Hematopoietic multipotent progenitor cell treated with erythropoietin and hydrocortisone succinate and interleukin-3 and kit ligand, for 4 days (in vitro differentiated cells): ENCODE measurements at places on chromosomes 5 and 9.

DNA sequence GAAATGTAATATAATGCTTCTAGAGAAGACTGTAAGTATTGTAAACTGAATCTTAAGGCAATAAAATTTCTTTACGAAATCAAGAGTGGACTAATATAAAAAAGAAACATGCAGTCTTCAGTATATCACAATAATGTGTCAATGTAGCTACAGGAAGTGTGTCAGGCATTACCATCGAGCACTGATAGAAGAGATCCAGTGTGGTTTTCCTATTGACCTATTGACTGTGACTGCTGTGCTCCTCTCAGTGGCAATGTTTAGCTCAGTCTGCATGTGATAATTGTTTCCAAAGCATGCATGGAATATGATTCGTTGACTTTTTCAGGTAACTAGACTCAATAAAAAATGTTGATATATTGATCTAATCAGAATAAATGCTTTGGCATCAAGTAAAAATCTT lies 20.3 kb upstream of the PCSK1 start:
- DNase-seq = no peak

- no peak for DNase-seq
Measured at GRCh38 chr9:128825923-128826700, 3.5 kb downstream of the SPOUT1 start.

DNA sequence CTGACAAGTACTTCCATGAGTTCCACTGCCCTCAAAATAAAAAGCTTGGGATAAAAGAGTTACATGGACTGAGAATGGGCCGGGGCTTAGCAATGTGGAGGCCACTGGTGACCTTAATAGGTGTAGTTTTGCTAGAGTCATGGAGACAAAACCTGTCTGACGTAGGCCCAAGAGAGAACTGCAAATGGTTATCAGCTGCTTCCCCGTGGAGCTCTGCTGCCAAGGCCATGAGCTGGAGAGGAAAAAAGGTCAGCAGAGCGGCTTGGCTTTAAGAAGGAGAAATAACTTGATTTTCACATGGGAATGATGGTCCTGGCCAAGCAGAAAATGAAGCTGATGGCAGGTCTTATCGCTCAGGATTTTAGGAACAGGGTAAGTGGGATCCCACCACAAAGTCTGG lies 3.7 kb upstream of the SURF6 start:
- DNase-seq = no peak

DNA sequence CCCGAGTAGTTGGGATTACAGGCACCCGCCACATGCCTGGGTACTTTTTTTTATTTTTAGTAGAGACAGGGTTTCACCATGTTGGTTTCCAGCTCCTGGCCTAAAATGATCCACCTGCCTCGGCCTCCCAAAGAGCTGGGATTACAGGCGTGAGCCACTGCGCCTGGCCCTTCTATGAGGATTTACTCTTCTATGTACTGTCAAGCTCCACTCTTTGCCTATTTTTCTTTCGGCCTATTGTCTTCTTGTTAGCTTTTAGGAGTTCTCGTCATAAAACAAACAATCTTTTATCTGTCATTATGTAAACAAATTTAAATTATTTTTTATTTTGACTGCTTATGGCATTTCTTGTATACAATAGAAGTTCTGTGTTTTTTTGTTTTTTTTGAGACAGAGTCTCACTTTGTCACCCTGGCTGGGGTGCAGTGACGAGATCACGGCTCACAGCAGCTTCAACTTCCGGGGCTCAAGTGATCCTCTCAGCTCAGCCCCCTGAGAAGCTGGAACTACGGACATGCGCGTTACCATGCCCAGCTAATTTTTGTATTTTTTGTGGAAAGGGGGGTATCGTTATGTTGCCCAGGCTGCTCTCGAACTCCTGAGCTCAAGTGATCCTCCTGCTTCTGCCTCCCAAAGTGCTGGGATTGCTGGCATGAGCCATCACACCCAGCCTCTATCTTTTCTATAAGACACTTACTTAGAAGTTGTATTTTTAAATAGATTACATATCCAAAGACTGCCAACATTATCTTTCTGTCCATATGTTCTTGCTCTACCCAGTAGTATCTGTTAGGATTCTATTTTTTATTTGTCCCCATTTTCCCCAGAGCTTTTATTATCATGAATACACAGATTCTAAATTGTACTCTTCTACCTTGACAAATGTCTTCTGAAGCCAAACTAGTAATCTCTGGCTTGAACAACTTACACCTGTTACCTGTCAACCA lies 29.2 kb downstream of the CSNK1A1 start:
- DNase-seq = peak; percentile 50

GRCh38 chr9:38339087-38339486 lies 53.4 kb upstream of the ALDH1B1 start:
- DNase-seq = peak; percentile 42

DNA sequence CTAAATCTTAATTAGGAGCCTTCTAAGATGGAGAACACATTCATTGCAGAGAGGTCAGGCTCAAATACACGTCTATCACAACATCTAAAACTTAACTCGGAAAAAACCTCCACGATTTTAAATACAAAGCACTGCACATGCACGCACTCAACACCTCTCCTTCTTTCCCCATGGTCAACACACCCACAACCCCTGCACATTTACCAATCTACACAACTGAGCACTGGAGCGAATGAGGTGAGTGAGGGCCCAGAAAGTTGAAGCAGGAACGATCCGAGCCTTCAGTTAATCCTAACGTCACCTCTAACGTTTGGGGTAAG lies 278 bp upstream of the NIPSNAP3A start:
- no peak for DNase-seq

GRCh38 chr9:84701801-84702200 lies 32.3 kb downstream of the NTRK2 start:
- no peak for DNase-seq

GRCh38 chr9:117783828-117784227 lies 79.6 kb downstream of the TLR4 start:
- DNase-seq = peak; percentile 54

GRCh38 chr9:101220341-101220740 lies 164.5 kb downstream of the BAAT start:
- no peak for DNase-seq

DNA sequence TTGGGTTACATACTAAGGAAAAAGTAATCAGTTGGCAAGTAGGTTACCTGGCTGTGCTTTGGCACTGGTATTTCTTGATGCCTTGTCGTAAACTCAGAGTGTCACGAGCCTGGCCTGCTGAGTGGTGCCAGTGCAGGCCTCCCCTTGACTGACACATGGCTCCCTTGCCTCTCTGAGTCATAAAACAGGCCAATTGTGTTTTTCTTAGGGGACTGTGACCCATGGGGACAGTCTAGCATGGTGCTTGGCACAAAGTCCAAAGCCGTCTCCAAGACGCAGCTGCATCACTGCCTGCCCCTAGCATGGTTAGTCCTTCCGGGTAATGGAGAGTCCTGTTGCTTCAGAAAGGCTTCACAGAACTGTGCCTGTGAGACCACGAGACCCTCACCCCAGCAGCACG lies 132.5 kb downstream of the MVB12B start:
- no peak for DNase-seq

GRCh38 chr5:142281966-142282365 lies 42.9 kb downstream of the SPRY4 start:
- no peak for DNase-seq

DNA sequence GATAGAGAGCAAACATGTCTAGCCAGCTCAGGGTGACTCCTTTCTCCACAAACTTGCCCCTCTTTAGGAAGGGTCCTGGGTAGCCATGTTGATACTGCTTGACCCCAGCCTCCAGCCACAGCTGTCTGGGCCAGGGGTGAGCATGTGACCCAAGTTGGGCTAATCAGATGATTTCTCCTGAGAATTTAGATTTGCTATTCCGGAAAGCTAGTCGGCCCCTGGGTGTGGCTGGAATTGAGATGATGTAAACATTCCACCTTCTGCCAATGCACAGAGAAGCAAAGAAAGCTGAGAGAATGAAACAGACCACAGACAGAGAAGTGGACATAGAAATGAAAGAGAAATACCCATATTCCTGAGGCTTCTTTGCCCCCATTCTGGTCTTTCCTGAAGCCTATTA lies 17.8 kb upstream of the B4GALT1 start:
- DNase-seq = no peak

GRCh38 chr5:52502460-52502999 lies 285.2 kb upstream of the ITGA1 start:
- no peak for DNase-seq

DNA sequence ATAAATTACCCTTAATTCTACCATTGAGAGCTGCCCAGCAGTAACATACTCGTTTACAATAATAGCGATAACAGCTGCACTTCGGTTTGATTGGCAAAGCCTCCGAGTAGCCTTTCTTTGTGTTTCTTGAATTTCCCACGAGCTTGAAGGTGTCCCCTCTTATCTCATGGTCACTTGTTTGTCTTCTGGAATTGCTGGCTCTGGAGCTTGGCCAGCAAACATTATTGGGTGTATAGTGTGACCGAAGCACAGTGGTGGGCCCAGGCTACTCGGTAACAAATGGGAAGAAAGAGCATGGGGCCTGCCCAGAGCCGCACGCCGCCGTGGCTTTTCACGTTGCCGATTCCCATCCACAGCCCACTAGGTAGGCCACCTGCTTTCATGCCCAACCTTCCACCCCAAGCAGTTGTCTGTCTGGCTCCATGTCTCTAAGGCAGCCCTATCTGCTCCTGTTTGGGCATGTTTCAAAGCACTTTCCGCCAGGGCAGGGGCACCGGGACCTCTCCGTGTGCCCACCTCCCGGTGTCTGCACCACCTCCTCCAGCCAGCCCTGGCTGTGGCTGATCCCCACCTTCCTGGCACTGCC lies 8.7 kb downstream of the STKLD1 start:
- DNase-seq = no peak

DNA sequence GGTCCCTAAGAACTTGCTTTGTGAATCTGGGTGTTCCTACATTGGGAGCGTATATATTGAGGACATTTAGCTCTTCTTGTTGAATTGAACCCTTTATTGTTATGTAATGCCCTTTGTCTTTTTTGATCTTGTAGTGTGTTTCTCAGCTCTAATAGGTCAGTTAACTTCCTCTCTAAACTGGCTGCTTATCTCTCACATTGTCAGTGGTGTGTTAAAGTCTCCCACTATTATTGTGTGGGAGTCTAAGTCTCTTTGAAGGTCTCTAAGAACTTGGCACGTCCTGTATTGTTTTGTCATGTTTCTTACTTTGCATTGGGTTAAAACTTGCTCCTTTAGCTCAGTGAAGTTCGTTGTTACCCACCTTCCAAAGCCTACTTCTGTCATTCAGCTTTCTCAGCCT lies 36.2 kb downstream of the RIC1 start:
- peak; percentile 60 for DNase-seq

- DNase-seq = no peak
Measured at GRCh38 chr5:102932781-102933180, 177.7 kb downstream of the PAM start.

DNA sequence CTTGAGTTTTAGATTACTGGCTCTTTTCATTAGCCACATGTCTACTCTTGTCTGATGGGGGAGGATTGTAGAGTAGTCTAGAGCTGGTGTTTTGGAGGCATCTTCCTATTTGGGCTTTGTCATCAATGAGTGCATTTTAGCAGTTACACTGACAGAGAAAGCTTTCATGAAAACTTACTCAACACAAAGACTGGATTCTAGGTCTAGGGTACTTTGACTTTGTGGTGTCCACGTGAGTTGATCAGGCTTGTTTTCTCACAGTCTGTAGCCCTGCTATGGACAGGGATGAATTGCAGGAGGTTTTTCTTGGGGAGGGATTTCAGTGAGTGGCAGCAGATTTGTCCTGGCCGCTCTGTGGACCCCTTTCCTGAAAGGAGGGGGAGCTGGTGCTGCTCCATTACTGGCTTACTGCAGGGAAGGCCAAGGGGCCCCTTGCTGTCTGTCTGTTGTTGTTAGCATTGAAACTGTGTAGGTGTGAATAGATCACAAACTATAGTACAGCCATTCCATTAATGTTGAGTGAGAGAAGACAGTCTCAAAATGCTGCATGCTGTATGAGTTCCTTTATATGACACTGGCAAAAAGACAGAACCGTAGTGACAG lies 6.6 kb downstream of the TRIO start:
- no peak for DNase-seq

DNA sequence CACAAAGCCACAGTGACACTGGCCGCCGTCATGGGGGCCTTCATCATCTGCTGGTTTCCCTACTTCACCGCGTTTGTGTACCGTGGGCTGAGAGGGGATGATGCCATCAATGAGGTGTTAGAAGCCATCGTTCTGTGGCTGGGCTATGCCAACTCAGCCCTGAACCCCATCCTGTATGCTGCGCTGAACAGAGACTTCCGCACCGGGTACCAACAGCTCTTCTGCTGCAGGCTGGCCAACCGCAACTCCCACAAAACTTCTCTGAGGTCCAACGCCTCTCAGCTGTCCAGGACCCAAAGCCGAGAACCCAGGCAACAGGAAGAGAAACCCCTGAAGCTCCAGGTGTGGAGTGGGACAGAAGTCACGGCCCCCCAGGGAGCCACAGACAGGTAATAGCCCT lies 26.1 kb downstream of the HRH2 start:
- DNase-seq = no peak

DNA sequence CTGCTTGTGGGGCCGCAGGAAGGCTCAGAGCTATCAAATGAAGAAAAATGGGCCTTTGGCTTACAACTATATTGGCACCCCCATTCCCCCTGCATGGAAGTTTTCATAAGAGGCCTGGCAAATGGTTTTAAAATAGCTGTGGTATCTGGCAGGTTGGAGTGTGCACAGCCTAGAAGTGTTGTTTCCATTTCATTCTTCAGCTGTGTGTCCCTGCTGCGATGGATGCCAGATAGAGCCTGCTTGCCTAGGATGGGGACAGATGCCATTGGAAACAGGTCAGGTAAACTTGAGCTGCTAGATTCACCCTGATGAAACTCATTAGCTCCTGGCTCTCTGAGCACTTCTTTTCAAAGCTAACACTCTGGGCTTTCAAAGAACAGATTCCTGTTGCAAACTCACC lies 183.3 kb downstream of the IRX1 start:
- DNase-seq = no peak

- DNase-seq = no peak
Measured at GRCh38 chr5:32507738-32508434, 63.3 kb upstream of the ZFR start.

DNA sequence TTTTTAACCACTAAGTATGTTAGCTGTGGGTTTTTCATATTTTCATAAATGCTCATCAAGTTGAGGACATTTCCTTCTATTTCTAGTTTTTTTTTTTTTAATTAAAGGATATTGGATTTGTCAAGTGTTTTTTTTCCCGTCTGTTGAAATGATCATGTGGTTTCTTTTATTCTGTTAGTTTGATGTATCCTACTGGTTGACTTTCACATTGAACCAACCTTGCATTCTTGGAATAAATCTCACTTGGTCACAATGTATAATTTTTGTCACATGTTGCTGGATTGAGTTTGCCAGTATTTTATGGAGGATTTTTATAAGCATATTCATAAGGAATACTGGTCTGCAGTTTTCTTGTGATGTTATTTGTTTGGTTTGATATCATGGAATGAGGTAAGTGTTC lies 12.4 kb downstream of the FAM200C start:
- DNase-seq = no peak

DNA sequence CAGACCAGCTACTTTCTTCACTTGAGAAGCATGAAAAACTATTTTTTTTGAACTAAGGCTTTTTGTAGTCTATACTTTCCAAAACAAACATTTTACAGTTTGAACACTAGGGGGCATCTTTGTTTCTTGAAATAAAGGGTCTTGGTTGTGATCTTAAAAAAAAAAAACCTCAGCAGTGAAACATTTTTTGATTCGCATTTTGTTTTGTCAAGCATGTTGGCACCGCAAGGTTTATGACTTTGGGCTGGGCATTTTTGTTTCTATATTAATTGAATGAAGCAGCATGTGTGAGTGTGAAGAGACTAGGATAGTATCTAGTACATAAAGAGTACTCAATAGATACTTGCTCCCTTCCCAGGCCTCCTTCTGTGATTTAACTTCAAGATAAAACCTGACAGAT lies 31.6 kb upstream of the ACOT12 start:
- DNase-seq = peak; percentile 87

GRCh38 chr5:135138116-135138850 lies 104.3 kb upstream of the PITX1 start:
- no peak for DNase-seq
